Uterus (tissue), 4 donors: ENCODE measurements at places on chromosomes 7 and 10.

DNA sequence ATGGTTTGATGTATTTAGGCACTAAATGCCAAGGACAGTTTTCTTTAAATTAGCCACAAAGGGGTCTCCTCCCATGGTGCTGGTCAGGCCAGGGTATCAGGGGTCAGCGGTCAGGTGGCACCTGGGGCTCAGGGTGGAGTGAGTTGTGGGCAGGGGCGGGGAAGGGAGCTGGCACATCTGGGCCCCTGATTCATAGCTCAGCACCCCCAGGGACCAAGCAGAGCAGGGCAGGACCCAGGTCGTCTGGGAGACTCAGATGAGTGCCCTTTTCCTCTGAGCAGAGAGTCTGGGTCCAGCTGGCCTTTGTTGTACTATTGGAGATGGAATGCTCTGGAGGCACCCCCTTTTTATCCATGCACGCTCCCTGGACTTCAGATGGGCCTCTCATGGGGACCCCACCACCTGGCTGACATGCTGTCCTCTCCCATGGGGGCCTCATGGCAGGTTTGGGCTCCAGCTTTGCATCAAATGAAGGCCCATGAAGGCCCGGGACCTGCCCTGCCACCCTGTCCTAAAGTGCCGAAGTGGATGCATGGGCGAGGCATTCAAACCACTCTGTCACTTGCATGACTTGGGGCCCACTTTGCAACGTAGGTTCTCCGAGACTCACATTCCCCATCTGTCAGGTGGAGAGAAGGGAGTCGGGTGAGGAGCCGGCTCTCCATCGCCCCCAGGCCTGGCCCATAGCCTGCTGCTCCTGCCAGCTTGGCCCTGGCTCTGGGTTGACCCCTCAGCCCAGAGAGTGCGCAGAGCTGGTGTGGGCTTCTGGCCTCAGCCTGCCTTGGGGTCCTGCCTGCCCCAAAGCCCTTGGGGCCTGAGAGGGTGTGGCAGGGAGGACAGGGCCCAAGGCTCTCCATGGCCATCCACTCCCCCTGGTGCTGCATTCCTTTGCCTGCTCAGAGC, 66.4 kb downstream of the RAMP3 start:
- no peak for DNase-seq

DNA sequence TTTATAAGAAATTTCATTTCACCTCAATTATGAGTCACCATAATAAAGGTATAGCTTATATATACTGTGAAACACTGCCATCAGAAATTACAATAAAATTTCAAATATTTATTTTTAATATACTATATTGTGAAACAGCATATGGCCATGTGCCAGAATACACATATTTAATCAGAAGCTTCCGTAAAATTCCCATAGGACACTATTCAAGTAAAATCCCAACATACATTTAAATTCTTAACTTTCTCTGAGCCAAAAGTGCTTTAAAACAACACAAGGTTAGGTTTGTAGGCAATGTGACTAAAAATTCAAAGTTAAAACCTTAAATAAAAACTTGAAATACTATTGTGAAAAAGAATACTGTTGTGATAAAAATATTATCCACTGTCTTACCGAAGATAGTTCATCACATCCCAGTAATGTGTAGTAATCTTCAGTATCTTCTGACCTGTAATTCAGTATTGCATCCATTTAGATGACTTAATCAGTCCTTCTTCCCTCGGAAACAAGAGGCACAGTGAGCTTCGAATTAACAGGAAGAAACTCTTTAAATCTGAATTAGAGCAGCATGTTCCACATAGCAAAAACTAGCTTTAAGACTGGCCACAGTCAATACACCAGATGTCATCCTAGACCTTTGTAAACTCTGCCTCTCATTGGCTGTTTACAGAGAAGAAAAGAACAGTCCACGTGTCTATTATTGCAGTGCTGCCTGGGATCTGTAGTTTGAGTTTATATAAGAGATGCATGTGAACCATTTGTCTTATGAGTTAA, at the start of gene DNAJC12:
Gene DNAJC12 (minus strand): TSS at position 648 of the 774 bp plus-strand sequence. CDS start 177 bp downstream, at position 471.
- peak; percentile 32 for DNase-seq

DNA sequence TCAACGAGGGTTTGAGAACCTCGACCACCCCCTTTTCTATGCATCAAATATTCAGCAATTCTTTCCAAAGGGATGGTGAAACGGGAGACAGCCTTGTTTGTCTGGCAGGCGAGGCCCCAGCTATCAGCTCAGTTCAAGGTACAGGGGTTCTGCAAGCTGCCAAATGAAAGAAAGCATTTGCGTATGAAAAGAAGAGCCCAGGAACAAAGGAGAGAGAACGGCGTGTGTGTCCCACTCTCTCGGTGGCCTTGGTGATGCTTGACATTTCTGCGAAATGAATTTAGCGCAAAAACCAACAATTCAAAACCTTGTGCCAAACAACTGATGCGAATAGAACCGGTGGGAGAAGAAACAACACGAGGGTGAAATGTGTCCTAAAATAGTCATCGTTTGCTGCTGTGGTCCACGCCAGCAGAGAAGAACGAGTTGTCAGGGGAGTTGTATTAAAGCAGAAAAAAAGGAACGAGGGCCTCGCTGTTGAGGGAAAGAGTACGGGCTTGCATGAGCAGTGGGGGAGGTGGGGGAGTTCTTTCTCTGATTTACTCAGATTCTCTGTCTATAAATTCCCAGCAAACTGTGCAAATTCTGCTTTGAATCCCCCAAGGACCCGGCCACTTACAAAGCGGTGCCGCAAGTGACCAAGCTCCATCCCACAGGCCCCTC, 97.7 kb downstream of the TMEM130 start:
- DNase-seq, result no peak

DNA sequence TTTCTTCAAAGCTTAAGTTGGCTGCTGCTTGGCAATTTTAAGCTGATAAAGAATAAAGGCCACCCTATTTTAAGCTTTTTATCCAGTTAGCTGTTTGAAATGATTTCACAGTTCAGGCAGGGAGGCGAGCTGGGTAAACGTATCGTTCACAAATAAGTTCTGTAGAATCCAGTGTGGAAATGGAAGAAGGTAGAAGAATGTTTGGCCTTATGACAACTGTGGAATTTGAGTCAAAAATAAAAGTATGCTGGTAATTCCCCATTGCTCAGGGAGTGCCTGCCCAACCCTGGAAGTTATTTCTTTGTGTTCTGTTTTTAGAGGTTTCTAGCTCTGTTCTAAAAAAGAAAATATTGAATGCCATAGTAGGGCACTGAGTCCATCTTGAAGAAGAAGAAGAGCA, 113.1 kb downstream of the ARL4A start:
- no peak for DNase-seq

- DNase-seq, result no peak
Observed at GRCh38 chr7:120617275-120617674, 240.7 kb downstream of the TSPAN12 start.

GRCh38 chr7:91151916-91152315, 112.3 kb upstream of the FZD1 start:
- DNase-seq, result no peak
